ENCODE measurements at places on chromosomes 3 and 15. TPM values are rescaled to one million over a fixed set of nuclear protein-coding genes. Genes with fewer than 3 reads are reported as not detected.

DNA sequence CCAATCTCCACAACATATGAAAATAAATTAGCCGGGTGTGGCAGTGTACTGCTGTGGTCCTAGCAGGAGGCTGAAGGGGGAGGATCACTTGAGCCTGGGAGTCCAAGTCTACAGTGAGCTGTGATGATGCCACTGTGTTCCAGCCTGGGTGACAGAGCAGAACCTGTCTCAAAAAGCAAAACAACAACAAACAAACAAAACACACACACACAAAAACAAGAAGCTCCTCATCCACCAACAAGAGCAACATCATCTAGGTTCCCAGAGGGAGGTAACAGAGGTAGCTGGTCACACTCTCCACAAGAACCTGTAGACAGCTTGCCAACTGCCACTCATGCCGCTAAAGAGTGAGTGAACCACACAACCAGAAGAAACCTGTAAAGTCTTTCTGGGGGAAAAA is 34.8 kb downstream of the PTPN9 start:
- DNase-seq: no peak

DNA sequence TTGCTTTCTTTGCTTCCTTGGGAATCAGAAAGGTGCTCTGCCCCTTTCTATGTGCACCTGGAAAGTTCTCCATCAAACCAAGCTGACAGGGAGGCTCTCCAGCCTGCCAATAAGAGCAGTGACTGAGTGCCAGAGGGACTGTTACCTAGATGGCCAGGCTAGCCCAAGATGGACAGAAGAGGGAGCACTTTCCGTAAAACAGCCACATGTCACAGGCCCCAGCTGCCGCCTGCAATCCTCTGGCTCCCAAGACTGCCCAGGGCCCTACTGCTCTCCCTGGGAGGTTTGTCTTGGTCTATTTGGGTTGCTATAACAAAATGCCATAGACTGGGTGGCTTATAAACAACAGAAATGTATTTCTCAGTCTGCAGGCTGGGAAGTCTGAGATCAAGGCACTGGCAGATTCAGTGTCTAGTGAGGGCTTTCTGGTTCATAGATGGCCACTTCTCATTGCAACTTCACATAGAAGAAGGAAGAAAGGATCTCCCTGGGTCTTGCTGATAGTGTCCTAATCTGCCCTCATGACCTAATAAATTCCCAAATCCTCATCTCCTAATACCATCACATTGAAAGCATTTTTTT is 72.3 kb downstream of the TAMM41 start:
- DNase-seq: peak; percentile 51

GRCh38 chr15:67833710-67834511 is 5.9 kb downstream of the RNU6-1 start:
- no peak for DNase-seq

GRCh38 chr3:100260081-100260684 is 609 bp upstream of the TBC1D23 start:
- DNase-seq: no peak

- DNase-seq: peak; percentile 38
These were observed 53.4 kb upstream of the LRIG1 start for GRCh38 chr3:66554178-66554577.

Gene CPEB1
- total RNA-seq: 6.6 TPM

DNA sequence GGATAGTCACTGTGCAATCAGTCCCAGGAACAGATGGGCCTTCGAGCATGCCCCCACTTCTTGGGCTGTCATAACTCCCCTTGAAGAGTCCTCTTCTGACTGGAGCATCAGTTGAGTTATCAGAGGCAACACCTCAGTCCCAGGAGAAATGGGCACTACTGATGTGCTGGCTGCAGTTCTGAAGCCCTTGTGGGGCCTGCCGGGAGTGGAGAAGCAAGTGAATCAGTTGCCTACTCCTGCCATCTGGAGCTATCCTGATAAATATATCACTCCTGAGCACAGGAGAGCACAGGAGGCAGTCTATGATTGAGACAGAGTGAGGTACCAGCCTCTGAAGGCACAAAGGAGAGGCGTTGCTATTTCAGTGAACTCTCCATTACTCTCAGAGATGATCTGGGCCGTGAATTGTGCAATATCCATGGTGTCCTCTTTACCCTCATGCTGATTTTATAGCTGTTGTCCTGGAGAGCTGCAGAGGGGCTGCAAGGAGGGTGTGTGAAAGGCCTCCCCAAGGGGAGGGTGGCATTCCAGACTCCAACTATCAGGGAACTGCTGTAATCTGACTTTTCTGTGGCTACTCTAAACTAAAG is 344.2 kb upstream of the ROPN1 start:
- no peak for DNase-seq

DNA sequence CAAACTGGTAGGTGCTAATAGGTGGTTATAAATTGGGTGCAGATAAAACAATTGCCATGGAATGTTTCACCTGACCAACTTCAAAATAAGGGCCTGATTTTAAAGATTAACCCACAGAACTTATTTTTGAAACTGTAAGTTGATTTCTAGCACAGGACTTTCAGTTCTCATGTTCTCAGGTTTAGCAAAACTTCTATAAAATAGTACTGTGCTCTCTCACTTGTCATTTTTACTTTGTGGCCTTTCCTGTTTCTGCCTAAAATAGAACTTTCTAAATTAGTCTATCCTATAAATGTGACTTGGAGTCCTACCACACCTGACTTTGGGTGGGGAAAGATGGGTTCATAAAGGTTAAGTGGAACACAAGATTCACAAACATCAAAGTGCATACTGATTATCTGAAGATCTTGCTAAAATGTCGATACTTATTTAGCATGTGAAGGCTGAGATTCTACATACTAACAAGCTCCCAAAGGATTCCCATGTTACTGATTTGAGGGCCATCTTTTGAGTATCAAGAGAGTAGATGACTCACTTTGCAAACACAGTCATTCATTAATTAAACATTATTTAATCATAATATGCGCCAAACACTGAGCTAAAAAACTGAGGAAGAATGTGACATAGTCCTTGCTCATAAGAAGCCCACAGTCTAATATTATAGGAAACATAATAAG is 38.6 kb downstream of the BTLA start:
- no peak for DNase-seq

All from H4 (cell line).